NCI-H82 (cell line): ENCODE measurements at places on chromosomes 3 and 15.

DNA sequence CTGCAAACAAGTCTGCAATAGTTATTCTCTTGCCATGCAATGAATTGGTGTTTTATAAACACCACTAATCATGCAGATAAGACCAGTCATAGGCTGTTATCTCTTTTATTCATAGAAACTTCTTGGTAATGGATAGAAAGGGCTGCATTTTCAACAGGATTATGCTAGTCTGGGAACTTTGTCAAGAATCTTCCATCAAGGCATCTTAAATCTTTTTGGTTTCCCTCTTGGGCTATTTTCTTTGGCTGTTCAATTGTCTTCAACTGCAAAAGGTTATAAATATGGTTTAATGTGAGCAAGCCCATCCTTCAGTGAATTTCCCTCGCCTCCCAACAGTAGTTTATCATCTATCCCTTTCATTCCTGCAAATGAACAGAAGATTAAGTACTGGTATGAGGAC, 59.0 kb upstream of the MINAR1 start:
- no peak for DNase-seq

DNA sequence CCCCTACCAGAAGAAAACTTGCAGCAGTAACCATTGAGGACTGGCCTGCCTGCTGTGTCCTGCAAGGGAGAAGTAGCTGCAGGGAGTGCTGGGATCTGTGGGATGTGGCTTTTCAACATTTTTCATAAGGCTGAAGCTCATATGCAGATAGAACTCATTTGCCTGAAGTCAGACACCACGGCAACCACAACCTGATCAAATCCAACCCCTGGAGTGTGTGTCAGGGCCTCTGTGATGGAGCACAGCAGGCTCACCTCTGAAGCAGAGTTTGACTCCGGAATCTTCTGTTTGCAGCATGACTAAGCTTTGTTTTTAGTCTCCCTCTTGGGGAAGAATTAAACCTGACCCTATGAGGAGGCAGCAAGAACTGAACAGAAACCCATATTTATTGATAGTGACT, 508.7 kb downstream of the AGBL1 start:
- DNase-seq = no peak

DNA sequence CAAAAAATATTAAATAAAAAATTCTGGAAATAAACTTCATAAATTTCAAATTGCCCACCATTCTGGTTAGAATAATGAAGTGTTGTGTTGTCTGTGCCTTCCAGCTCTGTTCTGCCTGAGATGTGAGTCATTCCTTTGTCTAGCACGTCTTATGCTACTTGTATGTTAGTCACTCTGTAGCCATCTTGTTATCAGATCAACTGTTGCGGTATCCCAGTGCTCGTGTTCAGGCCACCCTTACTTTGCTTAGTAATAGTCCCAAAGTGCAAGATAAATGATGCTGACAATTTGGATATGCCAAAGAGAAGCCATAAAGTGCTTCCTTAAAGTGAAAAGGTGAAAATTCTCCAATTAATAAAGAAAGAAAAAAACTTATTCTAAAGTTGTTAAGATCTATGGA, 527.5 kb downstream of the NAALADL2 start:
- DNase-seq = no peak

GRCh38 chr3:30146978-30147377, 459.4 kb upstream of the TGFBR2 start:
- no peak for DNase-seq

GRCh38 chr15:72065801-72066200, 52.1 kb downstream of the MYO9A start:
- no peak for DNase-seq

DNA sequence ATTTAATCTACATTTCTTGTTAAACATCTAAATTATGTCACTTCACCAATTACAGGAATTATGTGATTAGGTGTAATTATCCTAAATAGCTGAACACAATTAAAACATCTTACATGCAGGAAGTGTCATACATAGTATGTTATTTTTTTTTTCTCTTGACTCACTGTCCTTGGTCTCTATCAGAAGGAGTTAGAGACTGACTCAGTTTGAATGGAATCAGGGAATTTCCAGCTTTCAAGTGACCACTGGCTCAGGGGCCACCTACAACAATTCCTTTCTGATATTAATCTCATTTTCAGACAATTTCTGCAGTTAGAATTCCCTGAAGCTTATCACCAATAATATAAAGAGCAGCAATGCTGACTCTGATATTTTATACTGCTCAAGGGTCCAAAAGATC, 400.7 kb downstream of the ROBO1 start:
- DNase-seq = no peak

- DNase-seq = no peak
Measured at GRCh38 chr15:39623529-39623931, 42.7 kb downstream of the THBS1 start.

- peak; percentile 70 for DNase-seq
Measured at GRCh38 chr3:134355416-134355815, 18.8 kb downstream of the AMOTL2 start.

- DNase-seq = peak; percentile 57
Measured at GRCh38 chr15:36175741-36176291, 403.6 kb upstream of the CDIN1 start.

- no peak for DNase-seq
Measured at GRCh38 chr3:16509721-16510619, 3.5 kb downstream of the RFTN1 start.
